ENCODE measurements at places on chromosomes 2 and 18. TPM values are rescaled to one million over a fixed set of nuclear protein-coding genes. Genes with fewer than 3 reads are reported as not detected.

The SNED1 gene
- total RNA-seq = not detected

The OTX1 gene
- total RNA-seq = 4.3 TPM

The AMER3 gene
- not detected for total RNA-seq

The SLC4A5 gene
- 0.24 TPM for total RNA-seq

The LYG2 gene
- not detected for total RNA-seq

The SEH1L gene
- total RNA-seq = 90.4 TPM

The LIMS3 gene
- total RNA-seq = 2.1 TPM

The CREG2 gene
- total RNA-seq = 1.7 TPM

The EHD3 gene
- total RNA-seq = 2.7 TPM

The PMAIP1 gene
- total RNA-seq = 45.5 TPM

The PCARE gene
- not detected for total RNA-seq

The RFX8 gene
- total RNA-seq = not detected

The AQP4 gene
- 0.72 TPM for total RNA-seq

The HTRA2 gene
- 59.8 TPM for total RNA-seq

The NFATC1 gene
- total RNA-seq = 0.72 TPM

The SULT1C2 gene
- total RNA-seq = 0.72 TPM

The SP140 gene
- not detected for total RNA-seq

The CYS1 gene
- 8.4 TPM for total RNA-seq

The HJURP gene
- 2.2 TPM for total RNA-seq

The NOSTRIN gene
- total RNA-seq = 0.72 TPM
